Renal cortex interstitium (tissue), 15 donors: ENCODE measurements at places on chromosomes 1 and 21. TPM values are rescaled to one million over a fixed set of nuclear protein-coding genes. Genes with fewer than 3 reads are reported as not detected.

The ADAMTS1 gene
- polyA plus RNA-seq, result 98.9 TPM

The KCNH1 gene
- polyA plus RNA-seq, result 0.73 TPM

The MCL1 gene
- 165 TPM for polyA plus RNA-seq

The FLG2 gene
- 0.15 TPM for polyA plus RNA-seq

The NRIP1 gene
- 60.1 TPM for polyA plus RNA-seq

The PSEN2 gene
- 14.6 TPM for polyA plus RNA-seq

The SPSB1 gene
- 10.0 TPM for polyA plus RNA-seq

DNA sequence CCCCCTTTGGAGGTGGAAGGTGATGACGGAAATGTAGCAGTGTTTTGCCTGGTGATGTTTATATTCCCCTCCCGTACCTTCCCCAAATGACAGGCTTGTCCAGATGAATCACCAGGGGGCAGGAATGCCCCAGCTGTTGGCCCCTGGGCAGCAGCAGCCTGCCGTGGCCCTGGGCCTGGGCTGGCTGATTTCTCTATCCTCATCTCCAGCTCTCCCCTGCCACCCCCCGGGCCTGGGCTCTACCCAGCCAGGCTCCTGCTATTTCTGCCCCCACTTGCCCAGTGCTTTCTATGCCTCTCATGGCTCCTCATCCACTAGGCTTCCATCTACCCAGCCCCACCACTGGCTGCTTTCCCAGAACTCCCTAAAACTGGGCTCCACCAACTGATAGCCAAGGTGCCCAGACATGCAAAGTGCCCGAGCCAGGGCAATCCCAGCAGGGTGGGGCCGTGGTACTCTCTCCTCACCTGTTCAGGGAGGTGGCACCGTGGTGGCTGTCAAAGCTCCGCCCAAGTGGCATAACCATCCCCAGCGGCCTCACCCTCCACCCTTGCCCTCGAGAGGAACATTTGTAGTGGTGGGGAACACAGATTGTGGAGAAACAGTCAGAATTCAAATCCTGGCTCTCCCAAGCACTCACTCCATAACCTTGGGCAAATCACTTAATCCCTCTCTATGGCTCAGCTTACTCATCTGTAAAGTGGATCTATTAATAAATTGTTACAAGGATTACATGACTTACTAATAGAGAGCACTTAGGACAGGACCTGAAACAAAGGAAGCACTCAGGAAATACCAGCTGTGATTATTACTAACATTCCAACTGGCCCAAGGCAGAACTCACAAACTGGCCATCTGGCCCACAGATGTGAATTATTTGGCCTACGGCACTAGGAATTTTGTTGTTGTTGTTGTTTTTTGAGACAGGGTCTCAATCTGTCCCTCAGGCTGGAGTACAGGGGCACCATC lies 12.8 kb upstream of the ECE1 start:
- DNase-seq, result no peak

- DNase-seq, result no peak
Measured at GRCh38 chr1:228986093-228986904, 251.0 kb downstream of the RHOU start.

- DNase-seq, result no peak
Measured at GRCh38 chr1:70517444-70517843, 106.4 kb downstream of the CTH start.

DNA sequence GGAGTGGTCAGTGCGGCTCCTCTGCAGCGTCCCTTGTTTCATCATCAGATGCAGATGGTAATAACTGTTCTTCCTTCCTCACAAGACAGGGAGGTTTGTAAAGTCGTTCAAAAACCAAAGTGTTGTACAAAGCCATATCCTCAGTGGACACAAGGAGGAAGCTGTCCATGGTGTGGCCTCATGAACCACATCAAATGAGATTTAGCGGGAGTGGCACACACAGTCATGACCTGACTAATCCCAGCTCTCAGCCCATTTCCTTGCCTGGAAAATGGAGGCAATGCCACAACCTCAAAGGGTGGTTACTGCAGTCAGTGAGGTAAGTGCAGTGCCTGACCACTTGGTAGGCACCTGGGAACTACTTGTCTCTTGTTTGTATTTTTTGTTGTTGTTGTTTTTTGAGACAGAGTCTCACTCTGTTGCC lies 13.4 kb downstream of the ENTREP3 start:
- DNase-seq, result no peak

GRCh38 chr1:102757363-102757762 lies 351.0 kb downstream of the COL11A1 start:
- no peak for DNase-seq
